ENCODE measurements at places on chromosomes 5 and 9. TPM values are rescaled to one million over a fixed set of nuclear protein-coding genes. Genes with fewer than 3 reads are reported as not detected.

The CBY3 gene
- 0.44 TPM for total RNA-seq

The SNAPC3 gene
- total RNA-seq, result 5.0 TPM

DNA sequence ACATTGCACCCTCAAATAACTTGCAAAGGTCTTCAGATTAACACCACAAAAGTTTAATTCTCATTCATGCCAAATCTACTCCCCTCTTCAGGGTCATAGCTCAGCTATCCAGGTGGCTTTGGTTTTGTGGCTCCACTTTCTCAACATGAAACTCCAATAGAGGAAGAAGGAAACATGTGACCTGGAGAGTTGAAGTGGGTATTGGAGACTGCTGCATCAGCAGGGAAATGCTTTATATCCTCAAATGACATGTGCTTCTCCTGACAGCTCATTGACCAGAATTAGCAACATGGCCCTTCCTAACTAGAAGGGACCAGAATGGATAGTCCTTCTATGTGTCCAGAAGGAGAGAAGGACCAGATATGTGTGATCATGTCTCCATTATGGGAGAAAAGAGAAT lies 73.6 kb downstream of the TLR4 start:
- DNase-seq, result no peak

DNA sequence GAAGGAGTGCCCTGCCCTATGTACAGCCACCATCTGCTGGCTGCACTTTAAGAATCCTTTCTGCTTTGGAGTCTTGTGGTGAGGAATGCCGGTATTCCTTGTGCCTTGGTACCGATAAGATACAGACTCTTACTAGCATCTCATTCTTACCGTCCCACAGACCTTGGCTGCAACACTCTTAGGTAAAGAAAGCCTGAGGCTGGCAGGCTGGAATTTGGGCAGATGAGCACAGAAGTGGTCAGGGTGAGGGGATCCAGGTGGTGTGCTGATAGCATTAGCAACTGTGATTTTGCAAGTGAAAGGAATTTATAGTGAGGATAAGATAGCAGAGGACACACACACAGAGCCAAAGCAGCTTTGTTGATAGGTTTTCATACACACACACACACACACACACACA lies 198.1 kb downstream of the ENC1 start:
- DNase-seq, result no peak

Measured in CD8-positive, alpha-beta T cell (primary cell).